Mammary epithelial cell (primary cell): ENCODE measurements at places on chromosomes 7 and 10. TPM values are rescaled to one million over a fixed set of nuclear protein-coding genes. Genes with fewer than 3 reads are reported as not detected.
A peak's percentile ranks its signal among the peaks of the same experiment; 100 is the strongest.

Gene SPDYE5
- not detected for total RNA-seq

Gene ANKMY2
- 24.3 TPM for total RNA-seq

Gene ARMC10
- total RNA-seq, result 44.2 and 52.8 TPM in 2 replicates

Gene ITGB8
- 221 TPM for total RNA-seq

Gene CYP3A5
- total RNA-seq, result not detected

Gene SYT15
- total RNA-seq, result 0.68 and 0.83 TPM in 2 replicates

Gene THNSL1
- 2.3 TPM for total RNA-seq

Gene OR6B1
- total RNA-seq, result not detected in 2 replicates

DNA sequence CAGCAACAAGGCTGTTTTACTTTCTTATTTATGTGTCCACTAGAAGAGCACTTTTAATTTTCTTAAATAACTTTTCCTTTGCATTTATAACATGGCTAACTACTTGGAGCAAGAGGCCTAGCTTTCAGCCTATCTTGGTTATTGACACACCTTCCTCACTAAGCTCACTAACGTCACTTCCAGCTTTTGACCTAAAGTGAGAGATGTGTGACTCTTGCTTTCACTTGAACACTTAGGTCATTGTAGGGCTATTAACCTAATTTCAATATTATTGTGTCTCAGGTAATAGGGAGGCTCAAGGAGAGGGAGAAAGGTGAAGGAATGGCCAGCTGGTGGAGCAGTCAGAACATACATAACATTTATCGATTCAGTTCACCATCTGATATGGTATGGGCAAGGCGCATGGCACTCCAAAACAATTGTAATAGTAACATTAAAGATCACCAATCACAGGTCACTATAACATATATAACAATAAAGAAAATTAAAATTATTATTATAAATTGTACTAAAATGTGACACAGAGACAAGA lies 95.0 kb upstream of the FAM20C start:
- no peak for DNase-seq

DNA sequence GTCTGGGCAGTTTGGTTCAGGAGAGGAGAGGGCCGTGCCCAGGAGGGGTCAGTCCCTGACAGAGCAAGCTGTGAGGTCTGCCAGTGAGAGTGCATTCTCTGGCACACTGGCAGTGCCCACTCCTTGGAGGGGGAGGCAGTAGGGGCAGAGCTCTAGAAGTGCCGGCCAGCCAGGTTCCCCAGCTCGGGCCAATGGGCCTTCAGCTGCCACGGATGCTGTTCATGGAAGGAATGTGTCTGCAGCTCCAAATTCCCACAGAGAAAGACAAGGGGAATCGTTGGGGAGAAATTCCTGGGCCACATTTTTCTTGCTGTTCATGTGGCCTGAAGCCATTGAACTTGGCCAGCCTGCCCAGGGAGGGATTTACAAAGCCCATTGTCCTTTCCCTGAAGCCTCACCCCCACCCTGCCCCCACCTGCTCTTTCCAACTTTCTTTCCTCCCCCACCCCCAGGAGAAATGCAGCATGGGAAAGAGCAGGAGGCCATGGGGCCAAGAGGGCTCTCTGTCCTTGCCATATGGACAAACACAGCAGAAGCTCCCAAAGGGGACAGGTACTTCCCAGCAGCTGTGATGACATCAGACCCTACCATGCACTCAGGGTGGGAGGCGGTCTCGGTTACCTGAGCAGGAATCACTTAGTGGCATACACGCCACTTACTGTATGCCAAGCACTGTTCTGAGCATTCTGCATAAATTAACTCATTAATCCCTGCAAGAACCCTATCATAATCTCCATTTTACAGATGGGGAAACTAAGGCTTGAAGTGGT lies 70.7 kb downstream of the ARHGAP22 start:
- no peak for DNase-seq

GRCh38 chr7:17069146-17069545 lies 187.4 kb upstream of the AGR3 start:
- peak; percentile 81 for DNase-seq

DNA sequence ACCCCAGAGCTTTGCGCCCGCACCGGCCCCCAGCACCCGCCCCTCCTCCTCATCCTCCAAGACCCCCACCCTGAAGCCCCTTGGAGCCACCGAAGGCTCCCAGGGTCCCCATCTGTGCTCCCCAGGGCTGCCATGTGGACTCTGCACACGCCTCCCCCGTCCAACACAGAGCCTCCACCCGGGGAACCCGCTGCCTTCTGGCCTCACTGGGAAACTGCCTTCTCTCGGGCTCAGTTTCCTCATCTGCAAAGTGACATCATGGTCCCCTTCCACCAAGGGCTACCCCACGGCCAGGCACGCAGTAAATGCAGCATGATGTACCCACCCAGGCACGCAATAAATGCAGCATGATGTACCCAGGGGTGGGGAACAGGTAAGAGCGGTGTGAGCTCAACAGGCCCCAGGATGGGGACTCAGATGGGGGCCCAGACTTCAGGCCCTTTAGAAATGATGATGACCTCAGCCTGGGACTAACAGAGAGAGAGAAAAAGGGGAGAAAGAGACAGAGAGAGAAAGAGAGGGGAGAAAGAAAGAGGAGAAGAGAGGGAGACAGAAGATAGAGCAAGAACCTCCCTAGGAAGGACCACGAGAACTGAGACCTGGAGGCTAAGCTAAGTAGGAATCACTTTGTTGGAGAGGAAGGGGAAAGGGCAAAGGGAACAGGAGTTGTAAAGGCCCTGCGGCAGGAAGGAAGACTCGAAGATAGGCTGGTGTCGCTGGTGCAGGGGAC lies 2.5 kb upstream of the MICALL2 start:
- no peak for DNase-seq

- no peak for DNase-seq
Observed at GRCh38 chr10:78778444-78779338, 290.1 kb upstream of the ZMIZ1 start.

DNA sequence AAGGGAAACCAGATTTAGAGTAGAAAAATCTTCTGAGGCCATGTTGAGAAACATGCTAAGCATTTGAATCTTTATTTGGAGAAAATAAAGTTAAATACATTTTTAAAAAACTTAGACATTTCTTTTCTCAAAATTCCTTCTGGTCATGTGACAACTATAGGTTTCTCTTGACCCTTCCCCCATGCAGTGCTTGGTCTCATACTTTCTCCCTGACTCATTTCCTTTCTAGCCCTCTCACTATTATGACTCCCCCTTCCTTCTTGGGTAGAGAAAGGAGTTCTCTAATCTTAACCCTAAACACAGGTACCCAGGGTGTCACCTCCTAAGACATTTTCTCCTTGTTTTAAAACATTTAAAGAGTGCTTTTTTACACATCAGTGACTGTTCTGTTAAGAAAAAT lies 179.5 kb upstream of the TMEM106B start:
- DNase-seq, result peak; percentile 43

GRCh38 chr10:122656308-122656705 lies 43.3 kb downstream of the C10orf120 start:
- DNase-seq, result peak; percentile 1

DNA sequence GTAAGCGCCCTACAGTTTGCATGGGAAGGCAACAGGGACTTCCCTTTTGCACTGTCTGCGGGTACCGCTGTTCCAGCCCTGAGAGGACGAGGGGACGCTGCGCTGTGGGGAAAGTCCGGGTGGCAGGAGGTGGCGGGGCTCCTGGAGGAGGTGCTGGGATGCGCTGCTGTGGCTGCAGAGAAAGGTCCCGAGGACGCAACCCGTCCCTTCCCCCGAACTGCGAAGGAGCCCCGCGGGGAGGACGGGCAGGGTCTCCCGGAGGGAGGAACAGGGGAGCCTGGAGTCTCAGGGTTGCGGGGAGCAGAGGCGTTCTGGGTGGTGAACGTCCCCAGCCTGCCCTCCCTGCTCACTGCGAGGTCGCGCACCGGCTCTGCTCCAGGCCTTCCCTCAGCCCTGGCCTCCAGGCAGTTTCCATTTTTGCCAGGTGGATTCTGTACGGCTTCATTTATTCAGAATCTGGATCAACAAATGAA lies 91.6 kb downstream of the CXCL12 start:
- no peak for DNase-seq

DNA sequence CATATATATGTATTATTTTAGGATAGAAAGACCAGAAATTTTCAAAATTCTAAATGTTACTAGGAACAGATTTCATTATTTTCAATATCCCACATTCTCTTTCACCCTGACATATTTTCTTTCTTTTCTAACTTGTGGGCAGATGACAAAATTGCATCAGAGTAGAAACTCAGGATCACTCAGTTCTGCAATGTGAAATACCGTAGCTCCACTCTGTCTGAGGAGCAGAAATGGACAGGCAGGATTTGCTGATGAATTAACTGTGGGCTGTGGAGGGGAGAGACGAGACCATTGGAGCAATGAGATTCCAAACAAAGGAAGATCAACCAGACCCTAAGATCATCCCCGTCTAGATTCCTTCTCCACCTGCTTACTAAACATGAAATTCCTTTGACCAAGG lies 37.0 kb upstream of the SVOPL start:
- DNase-seq, result no peak

DNA sequence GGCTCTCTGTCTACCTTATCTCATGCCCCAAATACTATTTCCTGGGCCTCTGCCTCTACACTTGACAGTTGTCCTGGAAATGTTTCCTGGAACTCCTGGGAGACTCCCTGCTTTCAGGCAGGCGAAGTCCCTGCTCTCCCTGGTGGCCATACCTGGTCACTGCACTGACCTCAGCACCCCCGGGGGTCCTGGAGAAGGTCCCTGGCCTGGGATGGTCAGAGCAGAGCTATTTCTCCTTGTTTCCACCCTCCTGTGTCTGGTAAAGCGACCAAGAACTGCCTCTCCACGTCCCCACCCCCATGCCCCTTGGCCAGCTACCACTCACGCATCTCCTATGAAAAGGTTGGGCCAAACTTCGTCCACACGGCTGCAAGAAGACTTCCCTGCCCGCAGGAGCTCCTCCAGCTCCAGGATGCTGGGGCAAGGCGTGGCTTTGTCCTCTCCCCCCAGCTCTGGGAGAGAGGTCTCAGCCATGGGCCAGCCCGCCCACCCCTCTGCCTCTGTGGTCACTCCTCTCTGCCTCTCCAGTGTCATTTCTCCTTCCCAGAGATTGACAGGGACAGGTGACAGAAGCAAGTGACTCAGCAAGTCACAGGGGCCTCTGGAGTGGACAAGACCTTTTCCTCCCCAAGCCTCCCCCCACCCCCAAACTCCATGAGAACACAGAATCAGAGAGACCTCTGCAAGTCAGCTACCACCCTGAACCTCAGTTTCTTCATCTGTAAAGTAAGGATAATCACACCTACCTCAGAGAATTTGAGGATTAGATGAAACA lies 2.6 kb upstream of the SAMD8 start:
- no peak for DNase-seq

GRCh38 chr10:64648915-64649314 lies 1127.7 kb downstream of the REEP3 start:
- no peak for DNase-seq

GRCh38 chr7:139441961-139442360 lies 41.5 kb downstream of the KLRG2 start:
- DNase-seq, result peak; percentile 84

GRCh38 chr7:39417642-39418041 lies 148.6 kb upstream of the YAE1 start:
- DNase-seq, result no peak
